ENCODE measurements at places on chromosomes 6 and 20.

DNA sequence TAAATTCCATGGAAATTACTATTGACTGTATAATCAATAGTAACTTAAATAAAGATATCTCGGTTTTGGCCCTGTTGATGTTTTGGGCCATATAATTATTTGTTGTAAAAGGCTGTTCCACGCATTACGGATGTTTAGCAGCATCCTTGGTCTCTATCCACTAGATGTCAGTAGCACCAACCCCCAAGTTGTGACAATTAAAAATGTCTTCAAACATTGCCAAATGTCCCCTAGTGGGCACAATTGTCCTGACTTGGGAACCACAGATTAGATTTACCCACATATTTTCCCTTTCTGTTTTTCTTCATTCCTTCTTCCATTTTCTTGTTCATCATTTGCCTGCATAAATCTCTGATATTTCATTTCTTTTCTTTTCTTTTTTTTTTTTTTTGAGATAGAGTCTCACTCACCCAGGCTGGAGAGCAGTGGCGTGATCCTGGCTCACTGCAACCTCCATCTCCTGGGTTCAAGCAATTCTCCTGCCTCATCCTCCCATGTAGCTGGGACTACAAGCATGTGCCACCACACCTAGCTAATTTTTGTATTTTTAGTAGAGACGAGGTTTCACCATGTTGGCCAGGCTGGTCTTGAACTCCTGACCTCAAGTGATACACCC lies 13.6 kb upstream of the WFDC8 start:
- peak; percentile 31 for DNase-seq

- DNase-seq, result no peak
Measured at GRCh38 chr6:73477407-73477806, 15.9 kb downstream of the MTO1 start.

DNA sequence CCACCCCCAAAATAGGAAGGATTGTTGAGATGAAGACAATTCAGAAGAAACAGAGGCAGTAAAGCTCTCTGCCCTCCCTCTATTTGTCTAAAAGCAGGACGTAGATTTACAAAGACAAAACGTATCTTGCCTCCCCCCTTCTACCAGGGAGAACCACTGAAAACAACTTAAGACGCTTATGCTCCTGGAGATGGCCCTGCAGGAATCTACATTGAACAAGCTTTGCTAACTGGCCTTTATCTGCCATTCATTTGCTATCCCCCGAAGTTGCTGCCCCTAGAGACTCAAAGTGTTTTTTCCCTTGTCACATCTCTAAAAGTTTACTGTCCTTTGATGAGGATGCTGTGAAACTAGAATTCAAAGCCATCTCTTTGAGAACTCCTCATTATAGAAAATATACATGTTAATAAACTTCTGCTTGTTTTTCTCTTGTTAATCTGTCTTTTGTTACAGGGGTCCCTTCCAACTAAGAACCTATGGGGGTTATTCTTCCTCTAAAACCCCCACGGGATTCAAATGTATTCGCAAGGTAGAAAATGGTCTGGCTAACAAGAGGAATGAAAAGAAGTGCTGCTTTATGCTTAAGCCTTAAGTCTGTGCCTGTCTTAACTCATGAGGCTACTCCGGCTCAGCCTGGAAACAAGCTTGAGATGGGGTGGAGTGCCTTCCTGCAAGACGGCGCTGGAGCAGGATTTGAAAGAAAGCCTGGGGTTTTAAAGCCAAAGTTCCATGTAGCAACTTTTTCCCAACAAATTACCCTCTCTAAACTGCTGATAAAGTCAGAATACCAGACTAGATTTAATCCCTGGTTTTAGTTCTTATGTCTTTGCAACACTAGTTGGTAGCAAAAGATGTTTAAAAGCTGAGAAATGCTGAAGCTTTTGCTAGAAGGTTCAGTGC lies 88.0 kb downstream of the CLIC5 start:
- no peak for DNase-seq

DNA sequence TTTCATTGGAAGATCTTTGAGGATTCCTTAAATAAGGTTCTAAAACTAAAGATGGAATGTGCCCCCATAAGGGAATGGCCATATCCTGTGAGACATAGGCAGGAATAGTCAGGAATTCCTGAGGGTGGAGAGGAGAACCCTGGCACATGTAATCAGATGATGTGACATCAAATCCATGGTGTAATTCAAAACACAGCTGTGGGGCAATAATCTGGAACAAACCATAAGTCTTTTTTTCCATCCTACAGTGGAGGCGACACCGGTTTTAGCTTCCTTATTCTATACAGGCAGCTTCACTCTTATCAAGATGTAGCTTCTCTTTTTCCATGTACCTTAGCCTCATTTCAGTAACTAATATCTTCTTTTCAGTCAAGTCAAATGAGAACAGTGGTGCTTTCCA lies 133.6 kb upstream of the CITED2 start:
- DNase-seq, result no peak

- no peak for DNase-seq
Measured at GRCh38 chr6:108764580-108764950, 83.7 kb upstream of the ARMC2 start.

GRCh38 chr6:158172001-158172400 lies 3.9 kb downstream of the GTF2H5 start:
- no peak for DNase-seq

DNA sequence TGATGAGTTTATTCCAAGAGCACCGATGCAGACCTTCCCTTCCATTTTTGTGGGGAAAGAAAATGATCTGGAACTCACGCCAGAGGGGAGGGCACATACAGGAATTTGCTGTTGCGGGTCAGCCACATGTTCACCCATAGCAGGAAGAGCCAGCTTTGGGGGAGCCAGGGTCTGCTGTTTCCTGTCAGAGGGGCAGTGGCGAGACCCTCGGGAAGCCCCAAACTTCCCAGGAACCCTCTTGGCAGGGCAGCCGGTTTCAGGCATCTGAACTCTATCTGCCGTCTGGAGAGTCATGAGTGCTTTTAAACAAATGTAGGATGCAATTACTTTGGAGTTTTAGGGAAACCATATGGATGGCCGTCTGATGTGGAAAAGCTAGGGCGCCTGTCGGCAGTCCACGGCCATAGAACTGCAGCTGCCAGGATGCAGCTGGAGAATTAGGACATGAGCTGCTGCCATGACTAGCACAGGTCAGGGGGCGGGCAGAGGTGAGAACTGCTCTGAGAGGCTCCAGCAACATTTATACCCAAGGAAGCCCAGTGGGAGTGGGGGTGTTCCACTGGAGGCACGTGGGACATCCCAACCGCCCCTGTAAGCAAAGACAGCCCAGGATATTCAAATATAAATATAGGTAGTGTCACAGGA lies 14.8 kb upstream of the SERPINB9 start:
- DNase-seq, result no peak

DNA sequence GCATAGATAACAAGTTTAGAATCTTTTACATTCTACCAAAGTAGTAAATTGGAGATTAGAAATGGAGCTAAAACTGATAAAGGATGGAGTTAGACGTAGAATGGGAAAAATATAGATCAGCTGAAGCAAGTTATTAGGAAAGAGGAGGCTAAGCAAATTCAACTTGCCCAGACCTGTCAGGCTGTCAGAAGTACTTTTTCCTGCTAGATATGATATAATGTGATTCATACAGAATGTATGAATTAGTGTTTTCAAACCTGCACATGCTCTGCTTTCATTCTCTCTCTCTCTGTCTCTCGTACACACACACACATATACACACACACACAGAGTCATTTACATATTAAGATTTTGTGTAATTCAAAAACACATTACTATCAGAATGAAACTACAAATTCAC lies 133.2 kb upstream of the HDGFL1 start:
- no peak for DNase-seq

- no peak for DNase-seq
Measured at GRCh38 chr6:25640891-25641290, 11.1 kb upstream of the SCGN start.

GRCh38 chr20:14570811-14571210 lies 233.4 kb upstream of the FLRT3 start:
- DNase-seq, result no peak

GRCh38 chr20:47810721-47811347 lies 25.6 kb upstream of the SULF2 start:
- no peak for DNase-seq

- DNase-seq, result no peak
Measured at GRCh38 chr6:150739711-150740349, 125.7 kb upstream of the MTHFD1L start.

- DNase-seq, result no peak
Measured at GRCh38 chr6:128657181-128657580, 136.8 kb upstream of the PTPRK start.
